DMS53 (cell line): ENCODE measurements at places on chromosomes 11 and 22.

GRCh38 chr22:26845021-26845743, 187.8 kb downstream of the MIAT start:
- peak; percentile 64 for DNase-seq

- DNase-seq, result no peak
Measured at GRCh38 chr22:32531931-32532819, 57.6 kb downstream of the FBXO7 start.

GRCh38 chr11:1336836-1337646, 27.6 kb upstream of the TOLLIP start:
- DNase-seq, result peak; percentile 64

- no peak for DNase-seq
Measured at GRCh38 chr11:33948494-33948893, 56.6 kb upstream of the LMO2 start.

GRCh38 chr11:2700415-2701211, 819 bp upstream of the KCNQ1OT1 start:
- DNase-seq, result peak; percentile 75

DNA sequence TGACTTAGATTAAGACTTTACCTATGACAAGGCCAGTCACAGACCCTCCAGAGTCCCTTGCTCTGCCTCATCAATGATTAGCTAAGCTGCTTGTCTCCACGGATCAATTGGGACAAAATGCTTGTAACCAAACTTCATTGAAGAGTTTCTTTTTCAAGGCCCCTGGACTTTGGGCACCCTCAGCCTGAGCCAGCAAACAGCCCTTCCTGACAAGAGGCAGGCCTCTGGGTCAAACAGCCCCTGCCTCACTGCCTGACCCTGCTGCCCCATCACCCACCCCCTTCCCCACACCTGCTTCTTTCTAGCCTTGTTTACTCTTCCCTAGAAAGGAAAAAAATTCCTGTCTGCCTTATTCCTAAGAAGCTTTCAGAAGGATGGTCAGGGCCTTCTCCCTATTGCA, 26.3 kb upstream of the CDON start:
- DNase-seq, result peak; percentile 39

- no peak for DNase-seq
Measured at GRCh38 chr11:45853332-45854219, 6.3 kb downstream of the CRY2 start.

- DNase-seq, result no peak
Measured at GRCh38 chr22:45169591-45170466, 6.1 kb downstream of the NUP50 start.

GRCh38 chr11:126790550-126791081, 210.0 kb downstream of the KIRREL3 start:
- DNase-seq, result no peak

- DNase-seq, result no peak
Measured at GRCh38 chr11:131622193-131622592, 251.8 kb downstream of the NTM start.
